ENCODE measurements at places on chromosomes 3 and 15. TPM values are rescaled to one million over a fixed set of nuclear protein-coding genes. Genes with fewer than 3 reads are reported as not detected.

RGMA gene
- total RNA-seq = 2.9 TPM

ERICH6 gene
- under 0.01 TPM for total RNA-seq

SRPRB gene
- 66.1 TPM for total RNA-seq

PARP3 gene
- 29.4 TPM for total RNA-seq

MAP6D1 gene
- 0.73 TPM for total RNA-seq

TNFAIP8L3 gene
- total RNA-seq = 21.5 TPM

LMAN1L gene
- total RNA-seq = not detected

DGKG gene
- total RNA-seq = 1.4 TPM
